ENCODE measurements at places on chromosomes 3 and 15. TPM values are rescaled to one million over a fixed set of nuclear protein-coding genes. Genes with fewer than 3 reads are reported as not detected.

- no peak for DNase-seq
Observed at GRCh38 chr3:116084999-116085791, 360.1 kb downstream of the LSAMP start.

The BTLA gene
- total RNA-seq = 0.91 TPM

The CHP1 gene
- 146 TPM for total RNA-seq

GRCh38 chr15:55827204-55827603, 84.3 kb upstream of the PRTG start:
- DNase-seq = no peak

The AAGAB gene
- 68.2 TPM for total RNA-seq
